ENCODE measurements at places on chromosomes 5 and 9.

DNA sequence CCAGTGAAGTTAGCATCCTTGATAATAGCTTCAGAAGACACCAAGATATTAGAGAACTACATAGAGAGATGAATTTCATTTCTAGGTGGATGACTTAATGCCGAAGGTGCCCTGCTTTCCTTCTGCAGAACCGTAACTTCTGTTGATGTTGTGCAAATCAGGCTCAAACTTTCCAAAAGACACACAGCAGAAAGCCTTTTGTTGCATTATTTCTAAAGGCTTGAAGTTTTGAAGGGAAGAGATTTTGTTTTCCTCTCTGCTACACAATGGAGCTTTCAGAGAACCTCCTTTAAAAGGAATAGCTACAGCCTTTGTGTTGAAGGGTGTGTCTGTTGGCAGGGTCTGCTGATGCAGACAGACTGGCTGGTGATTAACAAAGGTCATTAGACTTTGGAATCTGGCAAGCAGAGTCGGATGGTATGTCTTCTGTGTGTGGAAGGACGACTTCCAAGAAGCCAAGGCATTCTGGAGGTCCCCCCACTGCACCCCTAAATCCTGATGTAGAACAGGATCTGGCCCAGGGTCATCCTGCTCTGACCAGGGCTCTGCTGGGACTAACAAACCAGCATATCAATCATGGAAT is 57.8 kb downstream of the ZNF462 start:
- no peak for DNase-seq

- DNase-seq = no peak
Observed at GRCh38 chr5:89850513-89850865, 559.1 kb downstream of the CETN3 start.

DNA sequence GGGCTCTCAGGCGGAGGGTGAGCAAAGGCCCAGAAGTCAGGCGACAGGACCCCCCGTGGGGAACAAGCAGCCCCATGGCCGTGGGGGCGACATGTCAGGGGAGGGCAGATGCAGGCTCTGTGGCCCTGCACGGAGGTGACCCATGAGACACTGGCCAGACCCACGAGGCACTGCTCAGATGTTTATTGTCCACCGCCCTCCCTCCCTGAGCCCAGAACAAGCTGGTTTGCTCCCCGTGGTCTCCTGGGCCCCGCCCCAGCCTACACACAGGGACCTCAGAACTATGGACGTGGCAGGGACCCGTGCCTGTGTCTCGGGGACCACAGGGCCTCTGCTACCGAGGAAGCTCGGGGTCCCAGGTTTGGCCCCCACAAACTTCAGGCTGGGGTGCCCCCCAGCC is 1.9 kb downstream of the FUT7 start:
- DNase-seq = no peak

GRCh38 chr9:78677326-78677725 is 380.4 kb downstream of the PSAT1 start:
- no peak for DNase-seq

GRCh38 chr5:36796155-36796554 is 80.4 kb upstream of the NIPBL start:
- no peak for DNase-seq

GRCh38 chr5:149379177-149379761 is at the start of gene IL17B:
Gene IL17B, minus strand, starts transcription at chr5:149379292. Its CDS starts 67 bp downstream, at chr5:149379225.
- no peak for DNase-seq

All from stimulated activated CD4-positive, alpha-beta T cell treated with anti-CD3 and anti-CD28 coated beads, Interleukin-1b, Interleukin-23, amount 100 ng/mL, for 4 hours (primary cell).